Cortex of kidney (tissue), 1 donor: ENCODE measurements at places on chromosomes 1 and 21.

DNA sequence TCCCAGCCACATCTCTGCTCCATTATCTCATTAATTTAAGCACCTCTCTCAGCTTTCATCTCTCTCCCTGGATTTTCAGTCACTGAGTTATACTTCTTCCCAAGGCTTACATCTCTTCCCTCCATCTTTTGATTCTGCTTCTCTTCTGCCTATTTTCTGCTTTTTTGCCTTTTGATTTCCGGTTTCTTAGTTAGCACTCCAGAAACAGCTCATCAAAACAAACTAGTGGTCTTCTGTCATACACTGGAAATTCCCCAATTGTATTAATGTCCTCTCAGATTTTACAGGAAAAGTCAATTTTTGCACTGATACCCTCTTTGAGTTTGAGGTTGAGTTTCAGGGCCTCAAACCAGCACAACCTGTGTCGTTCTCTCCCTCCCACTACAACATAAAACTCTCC lies 1.5 kb downstream of the LCE3E start:
- no peak for DNase-seq

DNA sequence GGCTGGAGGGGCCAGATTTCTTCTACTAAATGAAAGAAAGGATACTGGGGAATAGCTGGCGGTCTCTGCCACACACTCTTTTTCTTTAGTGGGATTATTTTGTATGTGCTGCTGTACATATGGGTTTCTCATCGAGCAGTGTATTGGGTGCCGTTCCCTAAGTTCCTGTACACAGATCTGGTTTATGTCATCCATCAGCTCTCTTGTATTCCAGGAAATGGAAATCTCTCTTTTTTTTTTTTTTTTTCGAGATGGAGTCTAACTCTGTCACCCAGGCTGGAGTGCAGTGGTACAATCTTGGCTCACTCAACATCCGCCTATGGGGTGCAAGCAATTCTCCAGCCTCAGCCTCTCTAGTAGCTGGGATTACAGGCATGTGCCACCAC lies 27.0 kb upstream of the NID1 start:
- DNase-seq: no peak

- DNase-seq: no peak
These were observed 14.1 kb downstream of the PEA15 start for GRCh38 chr1:160219062-160219929.

- DNase-seq: no peak
These were observed 495.7 kb downstream of the KIF26B start for GRCh38 chr1:245650441-245650960.

GRCh38 chr1:248805876-248806275 lies 19.8 kb downstream of the SH3BP5L start:
- no peak for DNase-seq

- no peak for DNase-seq
These were observed 675.3 kb downstream of the LTN1 start for GRCh38 chr21:28317177-28317950.

- DNase-seq: no peak
These were observed 74.6 kb downstream of the CRB1 start for GRCh38 chr1:197342669-197343068.

DNA sequence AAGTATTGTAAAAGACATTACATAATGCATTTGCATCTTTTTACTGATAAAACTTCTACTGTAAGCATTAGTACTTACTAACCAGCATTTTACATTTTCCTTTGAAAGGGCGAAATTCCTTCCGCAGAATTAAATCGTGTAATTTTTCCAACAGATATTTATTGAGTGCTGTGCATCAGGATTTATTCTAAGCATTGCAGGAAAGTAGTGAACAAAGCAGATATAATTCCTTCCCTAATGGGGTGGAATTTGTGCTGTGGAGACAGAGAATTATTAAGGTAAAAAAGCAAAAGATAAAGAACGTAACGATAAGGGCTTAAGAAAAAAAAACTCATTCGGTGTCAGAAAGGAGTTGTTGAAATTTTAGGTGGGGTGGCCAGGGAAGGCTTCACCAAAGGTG lies 7.6 kb upstream of the ETS2 start:
- DNase-seq: no peak

- no peak for DNase-seq
These were observed 36.6 kb downstream of the SRRM1 start for GRCh38 chr1:24679725-24680124.
